ENCODE measurements at places on chromosomes 2 and 18.

DNA sequence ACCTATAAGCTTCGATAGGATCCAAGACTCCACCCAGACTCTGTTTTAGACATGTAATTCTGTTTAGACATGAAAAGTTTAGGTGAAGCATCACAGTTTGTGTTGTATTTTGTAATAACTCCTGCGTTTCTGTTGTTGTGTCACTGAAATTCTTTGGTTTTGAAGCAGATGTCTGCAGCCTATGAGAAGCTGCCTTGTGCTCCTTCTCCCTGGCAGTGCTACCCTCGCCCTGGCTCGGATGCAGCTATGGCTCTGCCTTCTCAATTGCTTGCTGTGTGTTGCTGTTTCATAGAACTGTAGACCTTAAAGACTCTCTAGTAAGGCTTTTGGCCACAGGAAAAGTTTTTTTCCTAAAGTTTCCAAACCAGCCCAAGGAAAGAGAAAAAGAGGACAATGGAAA lies 40.2 kb upstream of the ZNF638 start:
- no peak for DNase-seq

GRCh38 chr2:62774555-62775366 lies 69.2 kb downstream of the EHBP1 start:
- DNase-seq: no peak

- DNase-seq: no peak
These were observed 20.2 kb downstream of the PSTPIP2 start for GRCh38 chr18:46051731-46052461.

- DNase-seq: no peak
These were observed 169.1 kb downstream of the DSEL start for GRCh38 chr18:67347438-67347837.

DNA sequence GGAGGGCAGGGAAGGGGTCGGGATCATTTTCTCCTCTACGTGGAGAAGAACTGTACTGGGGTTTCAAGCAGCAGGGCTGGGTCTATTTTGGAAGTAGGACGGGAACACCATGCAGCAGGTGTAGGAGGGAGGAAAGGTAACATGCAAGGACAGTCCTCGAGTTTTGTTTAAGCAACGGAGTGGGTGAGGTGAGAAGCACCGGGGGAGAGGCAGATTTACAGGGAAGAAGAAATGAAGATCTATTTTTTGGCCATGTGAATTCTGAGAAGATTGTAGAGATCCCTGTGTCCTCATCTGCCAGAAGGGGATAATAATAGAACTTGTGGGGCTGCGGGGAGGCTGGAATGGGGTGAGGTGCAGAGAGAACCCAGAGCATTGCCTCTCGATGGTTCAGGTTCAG lies 85.6 kb downstream of the INPP5D start:
- DNase-seq: no peak

DNA sequence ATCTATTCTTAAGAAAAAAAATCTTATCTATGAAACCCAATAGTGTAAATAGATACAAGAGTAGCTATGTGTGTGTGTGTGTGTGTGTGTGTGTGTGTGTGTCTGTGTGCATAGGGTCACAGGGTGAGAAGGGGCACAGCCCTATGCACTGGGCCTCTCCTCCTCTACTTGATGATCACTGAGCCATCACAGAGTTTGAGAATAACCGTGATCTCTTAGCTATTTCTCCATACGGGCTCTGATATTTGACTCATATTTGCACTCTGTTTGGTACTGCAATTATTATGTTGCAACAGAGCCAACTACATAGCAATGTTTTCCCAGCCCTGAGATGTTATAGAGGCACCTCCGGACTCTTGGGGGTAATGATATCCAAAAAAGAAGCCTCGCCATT lies 28.8 kb upstream of the SLC40A1 start:
- no peak for DNase-seq
